ENCODE measurements at places on chromosomes 1 and 21. TPM values are rescaled to one million over a fixed set of nuclear protein-coding genes. Genes with fewer than 3 reads are reported as not detected.
A peak's percentile ranks its signal among the peaks of the same experiment; 100 is the strongest.

DNA sequence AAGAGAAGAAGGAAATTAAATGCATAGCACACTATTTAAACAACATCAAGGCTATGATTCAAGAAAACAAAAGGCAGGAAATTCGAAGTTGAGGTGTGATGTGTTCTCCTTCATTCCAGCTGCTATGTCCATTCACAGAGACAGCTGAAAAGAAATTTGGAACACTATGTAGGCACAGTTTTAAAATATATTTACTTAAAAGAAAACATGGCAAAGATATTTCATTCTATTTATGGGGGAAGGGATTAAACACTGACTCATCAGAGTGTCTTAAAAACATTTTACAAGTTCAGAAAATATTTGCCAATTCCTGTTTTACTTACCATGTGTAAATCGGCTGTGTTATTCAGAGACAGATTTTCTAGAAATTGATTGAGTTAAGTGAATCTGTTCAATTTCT is 39.4 kb upstream of the NGF start:
- no peak for DNase-seq

GRCh38 chr21:44949161-44949778 is 9.4 kb downstream of the SLX9 start:
- no peak for DNase-seq

DNA sequence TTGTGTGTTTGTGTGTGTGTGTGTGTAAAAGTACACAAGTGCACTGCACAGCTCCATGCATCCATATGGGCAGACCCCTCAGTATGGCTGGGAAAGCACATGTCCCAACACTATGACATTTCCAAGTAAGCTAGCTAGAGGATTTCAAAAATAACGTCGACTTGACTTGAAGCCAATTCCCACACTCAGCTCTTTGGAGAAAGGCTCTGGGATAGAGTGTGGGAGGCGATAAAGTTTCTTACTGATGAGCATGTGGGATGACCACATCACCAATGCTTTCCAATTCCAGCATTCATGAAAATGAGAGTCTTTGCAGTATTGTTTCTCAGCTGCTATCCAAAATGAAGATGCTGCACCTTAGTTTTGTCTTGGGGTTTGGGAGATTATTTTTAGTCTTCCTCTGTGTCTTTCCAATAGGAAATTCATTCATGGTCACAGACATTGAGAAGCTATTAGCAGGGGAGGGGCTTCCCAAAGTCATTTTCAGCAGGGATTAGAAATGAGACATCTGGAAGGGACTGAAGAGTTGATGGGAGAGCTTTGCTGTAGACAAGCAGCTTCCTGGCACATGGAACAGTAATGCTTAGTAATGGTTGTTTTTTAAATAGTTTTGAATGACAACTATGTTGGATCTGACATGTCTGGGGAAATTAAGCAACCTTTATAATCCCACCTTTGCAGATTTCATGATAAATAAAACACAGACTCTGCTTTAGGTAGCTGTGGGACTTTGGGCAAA is 143.5 kb downstream of the ASTN1 start:
- DNase-seq: peak; percentile 49

GRCh38 chr1:235404190-235404589 is 37.0 kb downstream of the TBCE start:
- DNase-seq: no peak

DNA sequence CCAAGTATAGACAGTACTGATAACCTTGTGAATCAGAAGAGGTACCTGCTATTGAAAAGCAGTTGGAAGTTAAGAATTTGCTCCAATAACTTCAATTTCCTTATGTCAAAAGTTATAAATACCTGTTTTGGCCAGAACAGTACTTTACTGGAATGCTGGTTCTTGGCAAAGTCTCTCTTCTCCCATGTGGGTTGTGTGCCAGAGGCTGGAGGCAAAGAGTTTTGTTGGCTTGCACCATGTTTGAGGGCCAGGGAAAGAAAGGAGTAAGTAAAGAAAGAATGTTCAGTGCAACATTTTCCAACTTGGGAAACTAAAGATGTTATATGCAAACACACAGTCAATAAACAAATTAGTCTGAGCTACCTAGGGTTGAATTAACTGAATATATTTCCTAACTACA is 67.0 kb upstream of the DYNLT5 start:
- no peak for DNase-seq

GRCh38 chr1:19495799-19496526 is 10.6 kb upstream of the CAPZB start:
- no peak for DNase-seq

DNA sequence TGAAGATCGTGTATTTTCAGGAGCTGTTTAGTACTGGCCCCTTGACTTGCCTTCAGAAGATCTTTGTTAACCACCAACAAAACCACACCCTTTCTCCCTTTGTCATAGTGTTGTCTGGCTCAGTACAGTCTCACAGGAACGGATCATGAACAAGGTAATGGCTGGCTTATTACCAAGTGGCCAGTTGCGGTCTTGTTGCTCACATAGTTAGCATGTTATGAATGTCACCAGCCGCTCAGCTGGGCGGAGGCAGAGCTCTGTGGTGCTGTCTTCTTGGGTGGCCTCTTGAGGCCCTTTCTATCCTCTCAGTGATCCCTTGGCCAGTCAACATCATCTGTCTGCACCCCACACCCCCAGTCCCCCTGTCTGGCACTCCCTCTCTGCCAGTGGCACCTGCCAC is 21.4 kb downstream of the CNIH3 start:
- no peak for DNase-seq

DNA sequence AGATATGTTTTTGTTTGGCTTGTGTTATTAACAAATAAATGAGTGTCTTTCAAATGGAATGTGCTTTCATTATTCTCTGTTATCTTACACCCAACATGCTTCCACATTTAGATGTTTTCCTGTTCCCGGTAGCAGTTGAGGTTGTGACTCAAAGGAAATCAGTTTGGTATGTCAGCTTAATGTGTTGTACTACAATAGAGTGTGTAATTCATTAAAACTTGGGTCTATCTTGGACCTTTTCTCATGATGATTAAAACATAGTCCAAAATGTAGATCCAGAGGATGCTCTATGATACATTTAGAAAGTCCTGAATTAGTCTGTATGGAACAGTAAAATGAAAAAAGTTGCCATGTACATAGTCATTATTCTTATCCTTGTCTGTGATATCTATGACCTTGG is 26.7 kb downstream of the RTCA start:
- no peak for DNase-seq

DNA sequence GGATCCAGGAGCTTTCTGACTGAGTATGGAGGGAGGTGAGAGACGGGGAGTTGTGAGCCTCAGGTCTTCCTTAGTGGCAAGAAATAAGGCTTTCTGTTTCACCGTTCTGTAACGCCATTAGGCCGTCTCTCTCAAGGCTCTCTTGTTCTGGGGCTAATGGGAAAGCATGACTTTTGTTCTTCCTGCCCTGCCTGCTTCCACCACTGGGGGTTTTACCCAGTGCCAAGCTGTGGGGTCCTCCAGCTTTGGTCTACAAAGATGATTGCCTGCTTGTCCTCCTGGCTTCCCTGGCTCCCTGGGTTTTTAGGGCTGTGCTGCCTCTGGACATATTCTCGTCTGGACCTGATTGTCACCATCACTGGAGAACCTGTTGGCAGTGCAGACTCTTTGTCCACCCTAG is 74.8 kb upstream of the TINAGL1 start:
- DNase-seq: no peak

GRCh38 chr1:157326173-157326859 is 188.1 kb upstream of the ETV3 start:
- DNase-seq: no peak

DNA sequence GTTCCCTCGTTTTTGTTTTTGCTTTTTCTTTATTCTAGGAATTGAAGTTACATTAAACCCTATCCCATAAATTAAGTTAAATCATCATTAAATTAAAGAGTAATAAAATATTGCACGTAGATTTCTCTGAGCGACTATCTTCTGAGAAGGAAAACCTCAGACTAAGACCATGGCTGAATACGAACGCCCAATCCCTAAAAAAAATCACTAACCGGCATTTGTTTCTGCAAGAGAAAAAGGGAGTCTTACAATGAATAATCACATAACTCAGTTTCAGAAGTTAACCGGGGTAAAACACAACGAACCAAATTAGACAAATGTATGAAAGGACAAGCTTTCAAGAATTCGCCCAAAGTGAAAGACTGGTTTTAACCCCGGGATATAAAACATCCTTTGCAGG is 1.3 kb downstream of the PIK3R3 start:
- no peak for DNase-seq

DNA sequence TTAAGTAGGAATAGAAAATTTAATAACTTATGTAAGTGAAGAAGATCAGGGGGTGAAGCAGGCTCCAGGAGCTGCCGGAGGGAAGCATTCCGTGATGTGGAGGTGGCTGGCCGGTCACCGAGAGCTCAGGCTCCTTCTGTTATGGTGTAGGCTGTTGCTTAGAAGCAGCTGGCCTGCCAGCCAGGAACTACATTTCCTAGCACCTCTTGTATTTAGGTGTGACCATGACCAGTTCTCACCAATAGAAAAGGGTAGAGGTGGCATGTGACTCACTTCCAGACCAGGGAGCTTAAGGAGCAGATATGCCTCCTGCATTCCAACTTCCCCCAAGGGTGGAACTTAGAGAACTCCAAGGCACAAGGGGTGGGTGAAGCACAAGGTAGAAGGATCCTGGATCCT is 120.7 kb downstream of the ACTL8 start:
- DNase-seq: peak; percentile 30

- DNase-seq: no peak
Observed at GRCh38 chr1:80882553-80882952, 918.2 kb upstream of the ADGRL2 start.

DNA sequence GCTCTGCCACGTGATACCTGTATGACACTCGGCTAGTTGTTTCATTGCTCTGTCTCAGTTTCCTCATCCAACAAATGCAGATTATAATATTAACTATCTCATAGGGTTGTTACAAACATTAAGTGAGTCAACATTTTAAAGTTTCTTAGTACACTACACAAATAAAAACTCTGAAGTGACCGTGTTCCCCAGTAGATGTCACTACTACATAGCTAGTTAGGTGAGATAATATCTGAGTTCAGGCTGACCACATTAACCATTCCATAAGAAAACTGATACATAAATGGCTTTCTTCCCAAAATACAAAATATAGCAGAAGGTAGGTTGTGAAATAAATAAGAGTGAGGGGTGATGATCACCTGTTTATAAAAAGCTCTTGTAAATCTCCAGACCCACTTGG is 214.1 kb downstream of the NUF2 start:
- no peak for DNase-seq

DNA sequence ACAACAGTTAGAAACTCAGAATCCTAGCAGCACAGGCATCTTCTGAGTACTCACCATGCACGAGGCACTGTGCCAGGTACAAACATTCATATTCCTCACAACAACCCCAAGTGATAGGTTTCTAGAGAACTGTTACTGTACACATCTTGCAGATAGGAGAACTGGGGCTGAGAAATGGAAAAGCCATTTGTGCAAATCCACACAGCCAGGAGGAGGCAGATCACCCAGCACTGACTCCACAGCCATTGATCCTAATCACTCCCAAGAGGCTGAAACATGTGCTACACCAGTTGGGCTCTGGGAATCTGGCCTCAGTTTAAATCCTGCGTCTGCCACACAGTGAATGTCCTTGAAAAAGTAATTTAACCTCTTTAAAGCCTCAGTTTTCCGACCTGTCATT is 151.0 kb downstream of the ST6GALNAC5 start:
- no peak for DNase-seq

- DNase-seq: no peak
Observed at GRCh38 chr1:53639996-53640700, 98.8 kb downstream of the GLIS1 start.

DNA sequence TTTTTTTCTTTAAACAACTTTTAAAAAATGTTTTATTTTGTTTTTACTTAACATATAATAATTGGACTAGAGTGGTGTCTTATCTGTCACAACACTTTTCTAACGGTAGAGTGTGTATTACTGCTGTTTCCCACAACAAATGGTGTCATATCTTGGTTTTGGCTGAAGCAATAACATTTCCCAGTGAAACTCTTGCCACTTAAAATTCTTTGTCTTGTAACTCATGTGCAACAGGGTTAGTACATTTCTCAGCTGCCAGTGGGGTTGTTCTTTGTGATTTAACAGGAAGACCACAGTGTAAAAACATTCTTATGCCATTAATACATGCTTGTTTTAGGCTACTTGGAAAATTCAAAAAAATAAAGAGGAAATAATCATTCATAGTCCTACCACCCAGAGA is 43.5 kb downstream of the ALPL start:
- DNase-seq: no peak

DNA sequence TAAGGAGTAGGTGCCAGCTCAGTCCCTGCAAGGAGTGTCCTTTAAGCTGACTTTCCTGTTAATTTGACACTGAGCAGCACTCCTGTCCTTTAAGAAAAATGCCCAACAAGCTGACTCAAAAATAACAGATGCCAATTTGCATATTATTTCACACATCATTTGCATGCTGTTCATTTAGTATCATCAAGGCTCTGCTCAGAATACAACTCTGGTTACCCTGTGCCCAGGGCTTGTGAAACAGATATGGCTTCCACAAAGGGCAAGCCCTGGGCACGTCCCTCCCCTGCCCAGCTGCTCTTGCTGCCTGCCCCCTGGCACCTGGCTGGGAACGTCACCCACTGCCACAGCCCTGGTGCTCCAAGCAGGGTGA is 10.3 kb downstream of the KCNN3 start:
- no peak for DNase-seq

DNA sequence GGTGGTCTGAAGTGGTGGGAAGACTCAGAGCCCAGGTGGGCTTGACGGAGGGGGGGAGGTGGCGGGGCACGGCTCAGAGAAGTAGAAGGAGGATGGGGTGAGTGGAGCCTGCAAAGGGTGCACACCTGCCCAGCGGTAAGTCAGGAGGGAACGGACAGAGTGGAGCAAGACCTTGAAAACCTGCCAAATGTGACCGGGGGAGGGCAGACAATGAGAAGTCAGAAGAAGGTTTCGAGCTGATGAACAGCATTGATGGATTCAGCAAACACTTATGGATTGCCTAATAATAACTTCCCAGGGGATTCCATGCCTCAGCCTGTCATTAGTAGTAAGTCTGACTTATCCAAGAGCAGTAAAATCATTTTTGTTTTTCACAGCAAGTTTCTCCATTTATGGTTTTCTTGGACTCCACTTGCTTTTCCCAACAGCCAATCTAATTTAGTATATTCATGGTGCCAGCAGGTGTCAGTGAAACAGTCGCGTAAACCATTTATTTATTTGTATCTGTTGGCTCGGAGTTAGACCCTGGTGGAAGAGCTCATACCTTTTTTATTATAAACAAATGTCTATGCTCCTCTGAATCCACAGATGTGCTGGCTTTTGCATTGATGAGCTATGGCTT is 279.1 kb downstream of the PCP4 start:
- DNase-seq: no peak

The RXFP4 gene
- total RNA-seq: not detected

The IRF6 gene
- total RNA-seq: 44.5 TPM

The SLC6A9 gene
- total RNA-seq: 1.2 TPM

The NBPF6 gene
- total RNA-seq: not detected

The CHI3L1 gene
- total RNA-seq: 8.7 TPM

The SELP gene
- 5.2 TPM for total RNA-seq

The INTS7 gene
- total RNA-seq: 7.8 TPM

The ZSWIM5 gene
- total RNA-seq: 0.66 TPM

The NFIA gene
- total RNA-seq: 95.9 TPM

The EPHA10 gene
- total RNA-seq: not detected

The LIN28A gene
- total RNA-seq: not detected

The NGF gene
- total RNA-seq: 5.0 TPM

The HTR6 gene
- total RNA-seq: not detected

All from heart right ventricle (tissue), 16 donors.